T47D (cell line): ENCODE measurements at places on chromosomes 5 and 9.

GRCh38 chr5:156534906-156535485 is 208.0 kb downstream of the SGCD start:
- no peak for DNase-seq

DNA sequence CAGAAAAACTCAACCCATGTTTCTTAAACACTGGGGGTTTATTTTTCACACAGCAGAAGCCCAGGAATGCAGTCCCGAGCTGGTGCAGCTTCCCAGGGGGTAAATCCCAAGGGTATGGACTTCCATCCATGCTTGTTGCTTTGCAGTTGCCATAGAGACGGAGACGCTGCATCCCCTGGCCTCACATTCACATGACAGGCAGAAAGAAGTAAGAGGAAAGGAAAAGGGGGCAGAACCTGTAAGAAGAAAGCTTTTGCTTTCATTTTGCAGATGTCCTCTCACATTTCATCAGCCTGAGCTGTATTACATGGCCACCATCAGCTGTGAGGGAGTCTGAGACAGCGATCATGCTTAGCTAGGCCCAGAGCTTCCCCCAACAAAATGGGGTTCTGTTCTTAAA is 321.0 kb downstream of the AGTPBP1 start:
- DNase-seq: no peak

DNA sequence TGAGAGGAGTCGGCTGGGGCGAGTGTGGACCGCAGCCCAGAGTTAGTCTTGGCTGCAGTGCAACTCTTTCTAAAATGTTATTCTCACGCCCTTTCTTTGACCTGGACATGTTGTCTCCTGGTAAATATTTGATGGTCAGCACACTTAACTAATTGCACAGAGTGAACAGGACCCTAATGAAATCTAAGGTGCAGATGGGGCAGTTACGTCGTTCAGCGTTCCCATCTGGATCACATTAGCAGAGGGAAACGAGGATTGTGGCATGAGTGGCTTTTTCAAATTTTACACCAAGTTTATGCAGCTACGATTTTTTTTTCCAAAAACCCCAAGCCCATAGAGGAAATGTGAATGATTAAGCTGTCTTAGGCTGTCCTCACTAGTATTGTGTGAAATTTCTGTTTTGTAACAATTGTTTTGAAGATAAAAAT is 483 bp downstream of the C9orf85 start:
- DNase-seq: no peak

DNA sequence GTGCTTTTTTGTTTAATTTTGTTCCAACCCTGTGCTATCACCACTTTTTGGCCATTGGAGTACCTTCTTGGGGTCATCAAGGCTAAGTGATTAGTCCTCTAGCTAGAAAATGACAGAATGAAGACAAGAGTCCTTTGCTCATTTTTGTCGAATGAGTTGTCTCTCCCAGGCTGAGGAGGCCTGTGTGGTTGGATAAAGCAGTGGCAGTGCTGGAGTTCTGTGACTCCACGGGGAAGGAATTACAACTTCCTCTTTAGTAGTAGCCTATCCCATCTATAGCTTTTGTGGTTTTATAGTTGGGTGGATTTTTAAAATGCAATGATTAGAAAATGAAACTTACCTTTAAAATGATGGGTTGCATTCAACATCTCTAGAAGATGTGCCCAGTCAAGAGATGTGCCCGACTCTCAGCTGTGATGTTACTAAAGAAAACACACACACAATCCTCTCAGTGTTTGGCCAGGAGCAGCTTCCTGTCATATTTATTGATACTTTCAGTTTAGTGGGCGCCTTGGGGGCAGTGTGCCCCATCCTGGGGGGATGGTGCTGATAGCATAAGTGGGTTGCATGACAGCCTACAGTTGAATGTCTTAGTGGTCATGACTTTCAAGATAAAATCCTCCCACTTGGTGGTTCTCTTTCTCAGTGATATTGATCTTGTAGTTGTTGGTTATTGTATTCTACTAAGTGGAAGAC is 11.9 kb downstream of the OTULINL start:
- no peak for DNase-seq

DNA sequence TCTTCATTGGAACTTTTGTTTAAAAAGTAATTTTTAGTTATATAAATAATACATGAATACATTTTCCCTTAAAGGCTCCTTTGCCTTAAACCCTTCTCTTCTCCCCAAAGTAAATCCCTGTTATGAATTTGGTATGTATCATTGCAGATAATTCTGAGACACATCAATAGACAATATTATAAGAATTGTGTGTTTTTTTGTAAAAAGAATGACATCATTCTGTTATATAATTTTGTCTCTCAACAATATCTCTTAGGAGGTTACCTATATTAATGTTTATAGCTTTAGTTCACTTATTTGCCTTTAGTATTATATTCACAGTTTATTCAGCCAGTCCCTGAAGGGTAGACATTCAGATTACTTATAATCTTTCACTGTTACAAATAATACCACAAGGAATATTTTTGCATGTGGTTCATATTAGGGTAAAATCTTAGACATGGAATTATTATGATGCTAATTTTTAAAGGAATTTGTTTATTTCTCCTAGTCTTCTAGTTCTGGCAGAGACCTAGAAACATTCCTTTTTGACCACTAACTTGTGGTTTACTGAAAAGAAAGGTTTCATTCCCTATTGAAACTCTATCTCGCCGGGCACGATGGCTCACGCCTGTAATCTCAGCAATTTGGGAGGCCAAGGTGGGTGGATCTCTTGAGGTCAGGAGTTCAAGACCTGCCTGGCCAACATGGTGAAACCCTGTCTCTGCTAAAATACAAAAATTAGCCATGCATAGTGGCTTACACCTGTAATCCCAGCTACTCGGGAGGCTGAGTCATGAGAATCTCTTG is 105.6 kb downstream of the KCTD16 start:
- DNase-seq: no peak

DNA sequence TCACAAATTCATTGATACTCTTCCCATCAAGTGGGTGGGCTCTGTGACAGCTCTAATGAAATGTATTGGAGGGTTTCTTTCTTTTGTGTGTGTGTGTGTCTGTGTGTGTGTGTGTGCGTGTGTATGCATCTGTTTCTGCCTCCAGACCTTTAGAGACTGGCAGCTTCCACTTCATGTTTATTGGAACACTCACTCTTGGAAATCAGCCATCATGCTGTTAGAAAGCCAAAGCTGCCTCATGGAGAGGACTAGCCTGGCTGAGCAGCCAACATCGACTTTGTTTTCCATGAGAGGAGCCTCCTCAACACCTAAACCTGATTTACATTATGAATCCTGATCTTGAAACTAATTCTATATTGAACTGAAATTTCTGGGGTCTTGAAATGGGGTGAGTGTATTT is 128.5 kb upstream of the FAM174A start:
- DNase-seq: no peak

GRCh38 chr5:125376059-125376641 is 629.7 kb upstream of the ZNF608 start:
- no peak for DNase-seq

DNA sequence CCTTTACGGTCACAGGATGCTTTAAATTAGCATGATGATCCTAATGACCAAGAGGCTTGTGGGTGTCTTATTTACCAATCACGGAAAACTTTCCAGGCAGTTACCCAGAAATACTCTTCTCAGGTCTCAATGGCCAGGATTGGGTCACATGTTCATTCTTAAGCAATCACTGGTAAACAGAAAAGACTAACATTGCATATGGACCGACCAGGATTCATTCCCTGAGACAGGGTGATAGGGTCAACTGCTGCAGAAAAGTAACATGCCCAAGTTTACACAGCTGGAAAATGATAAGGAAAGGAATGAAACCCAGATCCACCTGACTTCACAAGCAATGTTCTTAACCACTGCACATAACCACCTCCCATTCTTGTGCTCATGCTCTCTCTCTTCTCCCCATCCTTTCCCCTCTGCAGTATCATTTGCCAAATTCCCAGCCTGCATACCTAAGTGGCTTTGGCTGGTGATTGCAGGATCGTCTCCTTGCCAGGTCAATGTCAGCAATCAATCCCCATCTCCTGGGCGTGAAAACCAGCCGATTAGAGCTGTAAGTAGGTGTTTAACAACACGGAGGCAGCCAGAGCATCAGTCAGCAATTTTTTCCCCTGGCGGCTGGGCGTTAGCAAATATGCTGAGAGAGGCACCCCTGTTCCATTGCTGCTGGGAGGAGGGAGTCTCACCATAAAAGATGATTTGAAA is 219.4 kb downstream of the NMUR2 start:
- no peak for DNase-seq

DNA sequence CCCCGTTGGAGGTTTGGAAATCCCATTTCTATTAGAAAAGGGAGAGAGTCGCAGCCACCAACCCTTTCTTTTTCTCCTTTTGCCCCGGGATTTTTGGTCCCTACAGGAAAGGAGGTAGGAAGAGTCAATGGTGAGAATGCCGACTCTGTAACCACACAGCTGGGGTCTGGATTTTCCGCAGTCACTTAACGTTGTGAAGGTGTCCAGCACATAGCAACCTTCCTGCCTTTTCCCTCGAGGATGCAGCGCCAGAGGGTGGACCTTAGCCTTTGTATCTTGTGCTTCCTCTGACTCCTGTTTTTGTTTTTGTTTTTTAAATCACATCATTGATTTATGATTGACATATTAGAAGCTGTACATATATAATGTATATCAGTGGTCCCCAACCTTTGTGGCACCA is 41.4 kb downstream of the TLR4 start:
- no peak for DNase-seq

- DNase-seq: no peak
Observed at GRCh38 chr9:114829574-114830440, 24.0 kb upstream of the TNFSF15 start.

GRCh38 chr9:36985769-36986467 is 48.1 kb downstream of the PAX5 start:
- no peak for DNase-seq

GRCh38 chr5:144774197-144774596 is 603.5 kb downstream of the KCTD16 start:
- DNase-seq: no peak

- no peak for DNase-seq
Observed at GRCh38 chr5:177132136-177133095, 1.2 kb upstream of the NSD1 start.

DNA sequence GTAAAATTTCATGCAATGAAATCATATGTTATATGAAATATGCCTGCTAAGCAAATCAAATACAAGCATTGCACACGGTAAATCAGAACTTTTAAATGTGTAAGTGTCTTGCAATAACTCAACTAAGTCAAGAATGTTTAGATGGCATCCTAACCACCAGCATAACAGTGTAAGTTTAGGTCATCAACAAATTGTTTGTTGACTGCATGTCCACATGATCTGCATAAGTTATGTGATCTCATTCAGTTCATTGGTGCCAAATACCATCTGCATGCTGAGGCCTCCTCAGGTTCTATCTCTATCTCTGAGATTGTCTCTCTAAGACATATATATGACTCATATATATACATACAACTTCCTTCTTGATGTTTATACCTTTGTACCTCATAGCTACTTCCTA is 159.6 kb upstream of the STK32A start:
- DNase-seq: no peak

DNA sequence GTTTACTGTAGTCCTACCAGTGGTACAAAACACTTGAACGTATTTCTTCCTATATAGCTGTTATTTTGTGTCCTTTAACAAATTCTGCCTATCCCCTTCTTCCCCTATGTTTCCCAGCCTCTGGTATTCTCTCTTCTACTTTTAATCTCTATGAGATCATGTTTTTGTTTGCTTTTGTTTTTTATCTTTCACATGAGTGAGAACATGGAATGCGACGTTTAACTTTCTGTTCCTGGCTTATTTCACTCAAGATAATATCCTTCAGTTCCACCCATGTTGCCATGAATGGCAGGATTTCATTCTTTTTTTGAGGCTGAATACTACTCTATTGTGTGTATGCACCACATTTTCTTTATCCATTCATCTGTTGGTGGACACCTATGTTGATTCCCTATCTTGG is 634.4 kb upstream of the WWC1 start:
- no peak for DNase-seq

DNA sequence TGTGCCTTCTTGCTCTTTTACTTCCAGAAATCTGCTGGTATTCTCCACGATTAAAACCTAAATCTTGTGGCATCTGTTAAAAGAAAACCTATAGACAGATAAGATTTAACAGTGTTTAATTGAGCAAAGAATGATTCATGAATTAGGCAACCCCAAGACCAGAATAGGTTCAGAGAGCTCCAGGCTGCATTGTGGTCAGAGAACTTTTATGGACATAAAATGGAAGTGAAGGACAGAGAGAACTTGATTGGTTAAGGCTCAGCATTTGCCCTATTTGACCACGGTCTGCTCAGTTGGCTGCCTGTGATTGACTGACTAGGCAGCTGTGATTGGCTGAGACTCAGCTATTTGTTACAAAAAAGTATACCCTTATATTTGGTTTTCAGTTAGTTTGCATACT is 10.4 kb upstream of the SLC36A2 start:
- peak; percentile 46 for DNase-seq

- no peak for DNase-seq
Observed at GRCh38 chr9:18237776-18238175, 236.2 kb upstream of the ADAMTSL1 start.

GRCh38 chr9:14071484-14071883 is 242.5 kb downstream of the NFIB start:
- DNase-seq: no peak

DNA sequence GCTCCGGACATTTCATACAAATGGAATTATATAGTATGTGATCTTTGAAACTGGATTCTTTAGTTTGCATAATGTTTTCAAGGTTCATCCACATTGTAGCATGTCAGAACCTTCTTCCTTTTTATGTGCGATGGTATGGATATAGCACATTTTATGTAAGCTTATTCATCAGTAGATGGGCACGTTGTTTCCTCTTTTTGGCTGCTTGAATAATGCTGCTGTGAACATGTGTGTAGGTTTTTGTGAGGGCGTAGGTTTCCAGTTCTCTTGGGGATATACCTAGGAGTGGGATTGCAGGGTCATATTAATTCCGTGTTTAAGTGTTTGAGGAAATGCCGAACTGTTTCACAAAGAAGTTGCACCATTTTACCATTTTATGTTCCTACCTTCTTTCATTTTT is 187.8 kb downstream of the NR3C1 start:
- no peak for DNase-seq

DNA sequence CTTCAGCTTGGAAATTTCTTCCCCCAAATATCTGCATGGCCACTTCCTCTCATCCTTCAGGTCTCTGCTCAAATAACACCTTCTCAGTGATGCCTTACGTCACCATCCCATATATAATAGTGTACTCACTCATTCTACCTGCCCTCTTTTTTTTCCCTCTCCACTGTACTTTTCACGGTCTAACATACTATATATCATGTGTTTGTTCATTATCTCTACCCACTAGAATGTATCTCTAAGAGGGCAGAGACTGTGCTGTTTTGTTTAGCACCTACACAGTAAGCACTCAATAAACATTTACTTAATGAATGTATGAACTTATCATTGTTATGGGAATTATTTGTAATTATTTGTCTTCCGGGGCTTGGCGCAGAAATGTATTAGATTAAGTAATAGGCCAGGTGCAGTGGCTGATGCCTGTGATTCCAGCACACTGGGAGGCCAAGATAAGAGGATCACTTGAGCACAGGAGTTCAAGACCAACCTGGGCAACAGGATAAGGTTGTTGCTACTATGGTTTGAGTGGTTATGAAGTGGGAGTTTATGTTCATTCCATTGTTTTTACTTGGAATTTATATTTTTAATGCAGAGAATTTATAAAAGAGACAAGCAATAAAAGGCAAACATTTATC is 6.0 kb upstream of the IL13 start:
- no peak for DNase-seq

- DNase-seq: no peak
Observed at GRCh38 chr9:96122282-96122681, 179.7 kb downstream of the HSD17B3 start.
